ENCODE measurements at places on chromosomes 3 and 15. TPM values are rescaled to one million over a fixed set of nuclear protein-coding genes. Genes with fewer than 3 reads are reported as not detected.

RBP2 gene
- not detected for total RNA-seq

POPDC2 gene
- 0.38 TPM for total RNA-seq

SLC28A2 gene
- total RNA-seq: not detected

ZNF774 gene
- total RNA-seq: 0.69 TPM

- no peak for DNase-seq
Observed at GRCh38 chr15:99502182-99502581, 63.6 kb upstream of the MEF2A start.

DNA sequence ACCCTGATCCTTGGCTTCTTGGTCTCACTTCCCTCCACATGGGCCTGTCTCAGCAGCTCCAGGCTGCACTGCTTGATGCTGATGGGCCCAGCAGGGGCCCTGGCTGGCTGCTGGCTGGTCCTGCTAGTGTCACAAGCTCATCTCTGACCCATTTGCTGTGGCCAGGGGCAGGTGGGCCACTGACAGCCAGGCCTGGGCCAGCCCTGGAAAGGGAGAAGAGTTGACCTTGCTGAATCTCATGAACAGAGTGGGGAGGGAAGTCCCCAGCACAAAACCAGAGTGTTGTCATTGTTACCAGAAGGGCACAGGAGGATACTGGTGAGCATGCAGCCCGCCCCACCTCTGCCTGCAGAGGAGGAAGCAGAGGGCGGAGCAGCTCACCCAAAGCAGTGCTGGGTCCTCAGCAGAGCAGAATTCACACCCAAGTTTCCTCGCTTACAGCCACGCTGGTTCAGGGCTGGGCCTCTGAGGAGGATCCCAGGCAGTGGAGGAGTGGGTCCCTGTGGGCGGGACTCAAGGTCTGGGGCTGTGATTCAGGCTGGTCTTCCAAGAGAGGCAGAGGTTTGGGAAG is 7.6 kb upstream of the KLF15 start:
- no peak for DNase-seq

- no peak for DNase-seq
Observed at GRCh38 chr15:26197719-26198118, 334.6 kb upstream of the ATP10A start.

DNA sequence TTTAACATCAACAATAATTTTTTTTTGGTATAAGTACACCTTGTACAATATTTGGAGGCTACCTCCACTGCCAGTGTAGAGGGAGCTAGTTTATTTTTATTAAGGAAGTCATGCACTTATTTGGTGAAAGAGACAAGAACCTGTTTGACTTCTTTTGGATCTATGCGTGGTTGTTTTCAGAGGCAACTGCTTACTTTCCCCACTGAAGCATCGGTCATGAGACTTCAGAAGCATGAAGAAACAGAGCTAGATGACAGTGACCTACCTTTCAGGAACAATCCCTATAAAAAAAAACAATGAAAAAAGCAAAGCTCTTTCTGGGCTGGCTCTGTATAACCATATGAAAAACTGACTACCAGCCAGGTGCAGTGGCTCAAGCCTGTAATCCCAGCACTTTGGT is 20.0 kb upstream of the ZNF148 start:
- DNase-seq: no peak

DNA sequence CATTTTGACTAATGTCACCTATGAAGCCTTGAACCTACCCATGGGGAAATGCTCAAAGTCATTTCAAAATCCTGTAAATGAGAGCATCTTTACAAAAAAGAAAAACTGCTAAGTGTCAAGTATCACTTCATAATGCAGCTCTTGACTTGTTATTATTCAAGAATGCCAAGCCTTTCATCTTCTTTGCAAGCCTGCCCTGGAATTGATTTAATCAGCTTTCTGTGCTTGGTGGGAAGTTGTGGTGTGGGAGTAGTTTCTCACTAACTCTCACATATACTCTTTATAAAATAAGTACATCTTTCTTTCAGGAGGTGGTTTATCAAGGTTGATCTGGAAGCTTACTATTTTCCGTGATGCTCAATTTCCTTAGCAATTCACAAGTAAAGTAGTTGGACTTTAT is 43.6 kb downstream of the RYR3 start:
- DNase-seq: no peak

DNA sequence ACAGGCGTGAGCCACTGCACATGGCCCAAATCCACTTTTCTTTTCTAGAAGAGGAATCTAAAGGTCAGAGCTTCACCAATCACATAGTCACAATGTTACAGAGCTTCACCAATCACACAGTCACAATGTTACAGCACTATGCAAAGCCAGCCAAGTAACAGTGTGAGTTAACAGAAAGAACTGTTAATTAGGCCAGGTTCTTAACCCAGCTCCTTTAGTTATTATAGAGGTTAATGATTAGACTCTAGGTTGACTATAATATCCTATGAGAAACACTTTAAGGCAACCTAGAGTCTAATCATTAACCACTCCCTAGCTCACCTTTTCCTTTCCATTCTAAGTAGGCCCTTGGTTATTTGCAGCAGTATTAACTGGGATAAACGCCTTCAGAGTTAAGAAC is 54.0 kb downstream of the TASOR start:
- DNase-seq: no peak

DNA sequence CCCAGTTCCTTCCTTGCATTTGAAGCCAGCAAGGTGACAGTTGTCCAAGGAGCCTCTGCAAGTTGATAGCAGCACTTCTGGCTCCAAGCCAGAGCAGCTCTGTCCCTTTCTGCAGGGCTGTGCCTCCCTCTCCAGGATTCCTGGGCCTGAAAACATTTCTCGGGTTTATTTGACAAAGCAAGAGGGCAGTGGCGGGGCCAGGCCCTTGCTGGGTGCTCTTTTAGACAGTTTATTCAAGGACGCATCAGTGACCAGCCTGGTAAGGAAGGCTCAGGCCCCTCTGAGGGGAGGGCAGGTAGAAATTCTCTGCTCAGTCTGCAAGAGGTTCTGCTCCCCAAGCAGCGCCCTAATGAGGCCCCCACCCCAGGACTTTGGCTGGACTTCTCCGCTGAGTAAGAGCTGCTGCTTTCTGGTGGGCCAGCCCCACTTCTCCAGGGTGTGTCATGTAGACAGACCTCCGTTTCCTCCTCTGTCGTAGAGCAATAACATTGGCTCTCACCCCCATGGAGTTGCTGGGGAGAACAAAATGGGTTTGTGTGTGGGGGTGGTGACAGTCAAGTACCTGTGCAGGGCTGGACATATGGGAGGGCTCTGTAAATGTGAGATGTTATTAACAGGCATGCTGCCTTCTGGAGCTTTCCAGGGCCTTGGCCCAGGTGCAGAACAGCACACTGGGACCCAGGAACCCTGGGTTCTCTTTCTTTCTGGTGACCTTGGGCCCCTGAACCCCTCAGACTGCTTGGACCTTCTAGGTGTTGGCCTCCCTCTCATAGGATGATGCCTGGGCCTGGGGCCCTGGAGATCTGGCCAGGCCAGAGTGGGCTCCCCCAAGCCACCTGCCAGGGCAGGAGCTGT is 146.2 kb upstream of the TLE3 start:
- DNase-seq: no peak

DNA sequence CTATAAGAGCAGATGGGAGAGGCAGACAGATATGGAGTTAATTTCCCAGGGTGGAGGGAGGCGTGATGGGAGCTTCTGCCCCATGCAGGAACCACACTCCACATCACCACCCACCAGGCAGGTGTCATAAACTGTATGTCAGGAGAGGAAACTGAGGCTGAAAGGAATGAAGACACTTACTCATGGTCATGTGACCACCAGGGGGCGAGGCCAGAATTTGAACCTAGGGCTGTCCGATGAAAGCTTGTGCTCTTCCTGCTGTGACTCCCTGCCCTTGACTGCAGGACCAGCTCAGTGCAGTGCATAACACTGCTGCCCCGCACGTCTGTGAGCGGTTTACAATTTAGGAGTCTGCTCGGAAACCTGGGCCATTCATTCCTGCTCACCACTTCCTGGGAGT is 28.8 kb downstream of the NUP210 start:
- DNase-seq: no peak

DNA sequence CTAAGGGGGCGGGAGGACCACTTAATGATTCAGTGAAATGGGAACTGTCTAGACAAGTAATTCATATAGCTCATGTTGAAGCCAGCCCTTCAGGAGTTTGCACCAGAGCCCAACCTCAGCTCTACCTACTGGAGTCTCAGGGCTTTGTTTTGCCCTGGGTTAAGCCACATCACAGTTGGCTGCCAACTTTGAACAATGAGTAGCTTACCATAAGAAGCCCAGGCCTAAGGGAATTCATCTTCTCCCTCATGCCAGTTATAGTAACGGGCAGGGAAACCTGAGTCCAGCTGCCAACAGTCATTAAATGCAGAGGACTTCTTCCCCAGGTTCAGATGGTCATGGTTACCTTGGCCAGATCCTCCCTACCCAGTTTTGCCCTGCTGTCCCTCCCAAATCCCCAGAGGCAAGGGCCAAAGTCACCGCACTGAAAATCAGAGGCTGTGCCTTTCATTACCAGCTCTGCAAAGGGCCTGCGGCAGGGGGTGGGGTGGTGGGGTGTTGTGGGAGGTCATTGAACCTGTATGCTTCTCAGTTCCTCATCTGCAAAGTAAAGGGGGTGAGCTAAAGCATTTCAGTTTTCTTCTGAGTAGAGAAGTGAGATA is 302.2 kb upstream of the NR2E3 start:
- DNase-seq: no peak

- DNase-seq: no peak
Observed at GRCh38 chr3:13508496-13508895, 28.4 kb downstream of the HDAC11 start.
